ENCODE measurements at places on chromosomes 12 and 14.

GRCh38 chr12:51749206-51749985 lies 99.1 kb downstream of the FIGNL2 start:
- no peak for DNase-seq

- peak; percentile 61 for DNase-seq
These were observed 17.9 kb downstream of the DERA start for GRCh38 chr12:15928870-15929571.

DNA sequence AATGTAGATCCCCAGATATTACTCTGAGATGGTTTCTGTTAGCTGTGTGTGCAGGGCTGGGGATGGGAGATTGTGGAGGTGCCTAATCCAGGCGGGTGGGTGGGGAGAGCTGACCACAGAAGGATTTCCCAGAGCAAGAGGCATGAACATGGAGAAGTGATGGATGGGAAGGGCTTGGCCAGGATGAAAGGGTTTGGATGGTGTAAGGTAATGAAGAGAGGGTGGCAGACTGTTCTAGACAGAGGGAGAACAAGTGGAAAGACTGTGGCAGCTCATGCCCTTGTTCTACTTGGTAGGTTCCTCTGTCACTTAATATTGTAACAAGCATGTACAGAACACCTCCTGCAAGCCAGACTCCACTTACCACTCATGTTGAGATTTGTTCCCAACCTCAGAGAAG lies 187.8 kb downstream of the NPAS3 start:
- DNase-seq: no peak

GRCh38 chr12:28817524-28817923 lies 331.6 kb upstream of the FAR2 start:
- DNase-seq: no peak

GRCh38 chr12:119528241-119528640 lies 65.3 kb upstream of the TMEM233 start:
- no peak for DNase-seq

DNA sequence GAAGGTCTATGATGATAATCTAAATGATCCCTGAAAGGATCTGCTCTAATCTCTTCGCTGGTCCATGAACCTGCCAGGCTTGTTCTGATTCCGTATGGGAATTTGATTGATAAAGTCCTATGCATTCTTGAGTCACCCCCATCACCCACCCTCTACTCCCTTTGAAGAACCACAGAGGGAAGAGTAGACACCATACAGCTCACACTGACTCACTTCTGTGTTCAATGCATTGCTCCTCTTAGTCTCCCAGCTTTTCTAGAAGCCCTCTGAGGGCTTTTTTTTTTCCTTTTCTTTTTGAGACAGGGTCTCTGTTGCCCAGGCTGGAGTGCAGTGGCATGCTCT lies 18.5 kb upstream of the GPRC5A start:
- no peak for DNase-seq

DNA sequence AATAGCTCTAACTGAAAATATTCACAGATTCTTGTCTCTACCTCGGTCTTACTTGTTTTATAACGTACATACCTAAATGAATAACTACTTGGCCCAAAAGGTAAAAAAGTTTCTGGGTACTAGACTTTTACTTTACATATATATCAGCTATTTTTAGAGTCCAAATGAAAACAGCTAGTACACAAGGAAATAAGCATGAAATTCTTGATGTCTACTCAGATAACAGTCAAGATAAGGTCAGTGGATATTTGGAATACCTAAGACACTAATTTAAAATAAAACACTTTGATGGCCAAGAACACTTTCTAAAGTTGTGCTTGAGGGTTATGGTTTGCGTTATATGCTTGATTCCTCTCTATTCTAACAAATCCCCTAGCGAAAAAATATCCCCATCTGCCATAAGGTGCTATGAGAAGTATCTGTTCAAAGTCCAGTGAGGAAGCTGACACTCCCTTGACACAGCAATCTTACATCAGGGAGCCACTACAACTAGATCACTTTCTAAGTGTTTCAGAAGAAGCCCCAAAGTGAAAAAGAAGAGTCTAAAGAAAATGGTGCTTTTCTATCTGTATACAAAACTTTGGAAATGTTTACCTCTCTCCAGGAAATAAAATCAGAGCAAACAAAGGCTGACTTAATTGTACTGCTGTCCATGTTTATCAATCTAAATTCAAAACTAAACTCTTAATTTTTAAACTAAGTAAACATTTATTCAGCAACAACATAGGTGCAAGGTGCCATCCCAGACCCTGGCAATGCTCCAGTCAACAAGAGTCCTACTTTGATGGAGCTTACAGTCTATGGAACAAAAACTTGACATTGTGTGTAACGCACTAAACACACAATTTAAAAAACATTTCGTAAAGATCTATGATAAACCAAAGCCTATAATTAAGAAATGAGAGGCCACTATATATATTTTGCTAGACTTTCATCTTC lies 11.7 kb downstream of the PTPN21 start:
- DNase-seq: no peak

- no peak for DNase-seq
These were observed 46.2 kb downstream of the PAWR start for GRCh38 chr12:79644274-79645234.

DNA sequence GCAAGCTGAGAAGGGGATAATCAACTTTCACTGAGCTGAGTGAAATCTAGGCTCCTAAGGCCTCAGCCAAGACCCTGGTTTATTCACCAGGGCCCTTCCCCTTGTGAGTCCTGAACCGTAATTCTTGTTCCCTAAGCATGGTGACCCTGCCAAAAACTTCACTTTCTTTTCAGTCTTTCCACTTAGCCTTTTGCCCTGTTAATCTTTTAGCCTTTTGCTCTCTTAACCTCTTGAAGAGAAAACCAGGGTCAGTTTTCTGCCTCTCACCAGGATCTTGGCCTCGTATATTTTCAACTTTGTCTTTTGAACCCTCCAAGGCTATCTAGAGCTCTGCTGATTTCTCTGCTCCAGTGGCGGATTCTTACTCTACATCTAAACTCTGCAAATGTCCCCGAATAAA lies 191.0 kb downstream of the PELI2 start:
- no peak for DNase-seq

- no peak for DNase-seq
These were observed 318.5 kb downstream of the ALG10 start for GRCh38 chr12:34340534-34341361.

GRCh38 chr14:53871951-53872350 lies 84.7 kb downstream of the BMP4 start:
- DNase-seq: no peak

DNA sequence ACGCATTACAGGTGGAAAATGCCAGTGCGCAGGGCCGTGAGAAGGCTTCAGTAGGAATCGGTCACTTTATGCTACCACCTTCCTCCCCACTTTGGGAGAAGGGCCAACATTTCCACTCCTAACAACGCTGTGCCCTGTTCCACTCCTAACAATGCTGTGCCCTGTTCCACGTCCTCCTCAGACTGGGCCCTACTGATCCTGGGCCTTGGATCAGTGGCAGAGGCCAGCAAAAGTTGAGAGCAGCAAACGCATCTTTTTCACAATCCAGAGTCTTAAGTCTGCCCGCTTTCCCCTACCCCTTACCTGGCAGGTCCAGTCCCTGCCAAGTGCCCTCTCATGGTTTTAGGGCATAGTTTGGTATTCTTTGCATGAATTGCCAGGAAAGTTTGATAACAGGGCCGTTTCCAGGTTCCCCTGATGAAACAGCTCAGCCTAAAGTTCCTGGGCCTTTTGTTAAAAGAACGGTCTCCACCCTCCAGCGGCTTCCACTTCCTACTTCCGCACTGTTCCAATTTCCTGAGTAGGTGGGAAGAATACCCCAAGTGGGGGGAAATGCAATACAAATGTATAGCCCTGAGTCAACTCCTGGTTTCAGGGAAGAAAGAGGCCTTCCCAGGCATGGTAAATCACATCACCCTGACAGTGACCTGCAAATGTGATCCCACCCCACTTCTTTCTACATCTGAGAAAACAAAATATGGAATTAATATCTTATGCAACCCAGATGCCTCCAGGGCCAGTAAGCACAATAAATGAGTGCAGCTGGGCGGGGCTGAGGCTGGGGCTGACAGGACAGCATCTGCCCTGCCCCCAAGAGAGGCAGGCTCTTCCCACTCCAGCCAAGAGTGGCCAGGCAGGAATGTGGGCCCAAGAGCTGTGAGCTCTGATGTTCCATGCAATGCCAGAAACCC lies 15.0 kb downstream of the KCTD10 start:
- no peak for DNase-seq

GRCh38 chr12:101107032-101107763 lies 102.8 kb downstream of the SLC5A8 start:
- DNase-seq: no peak

GRCh38 chr12:9636150-9636850 lies 28.6 kb upstream of the KLRB1 start:
- no peak for DNase-seq

GRCh38 chr12:41465526-41465925 lies 277.4 kb downstream of the PDZRN4 start:
- DNase-seq: no peak

- DNase-seq: no peak
These were observed 9.8 kb downstream of the EPYC start for GRCh38 chr12:90995010-90995409.

DNA sequence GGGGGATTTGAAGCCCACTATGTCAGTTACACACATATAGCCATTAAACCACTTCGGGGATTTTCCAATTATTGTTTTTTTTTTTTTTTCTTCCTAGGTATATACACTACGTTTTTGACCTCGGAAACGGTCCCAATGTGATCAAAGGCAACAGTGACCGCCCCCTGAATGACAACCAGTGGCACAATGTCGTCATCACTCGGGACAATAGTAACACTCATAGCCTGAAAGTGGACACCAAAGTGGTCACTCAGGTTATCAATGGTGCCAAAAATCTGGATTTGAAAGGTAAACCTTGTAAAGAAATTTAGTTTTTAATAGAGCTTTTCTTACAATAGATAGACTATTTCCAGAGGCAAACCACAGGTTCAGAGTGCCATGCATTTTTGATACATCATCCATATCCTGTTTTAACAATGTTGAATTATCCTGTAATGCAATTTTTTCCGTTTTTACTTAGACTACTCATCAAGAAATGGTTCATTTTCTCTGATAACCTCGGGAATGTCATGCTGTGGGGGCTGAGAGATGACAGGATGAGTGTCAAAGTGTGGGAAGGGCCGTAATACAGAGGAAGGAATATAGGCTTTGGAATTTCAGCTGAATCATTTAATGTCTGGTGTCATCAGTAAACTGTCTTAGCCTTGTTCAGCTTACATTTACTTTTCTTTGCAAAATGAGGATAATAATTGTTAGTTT lies 797.1 kb downstream of the NRXN3 start:
- DNase-seq: no peak

DNA sequence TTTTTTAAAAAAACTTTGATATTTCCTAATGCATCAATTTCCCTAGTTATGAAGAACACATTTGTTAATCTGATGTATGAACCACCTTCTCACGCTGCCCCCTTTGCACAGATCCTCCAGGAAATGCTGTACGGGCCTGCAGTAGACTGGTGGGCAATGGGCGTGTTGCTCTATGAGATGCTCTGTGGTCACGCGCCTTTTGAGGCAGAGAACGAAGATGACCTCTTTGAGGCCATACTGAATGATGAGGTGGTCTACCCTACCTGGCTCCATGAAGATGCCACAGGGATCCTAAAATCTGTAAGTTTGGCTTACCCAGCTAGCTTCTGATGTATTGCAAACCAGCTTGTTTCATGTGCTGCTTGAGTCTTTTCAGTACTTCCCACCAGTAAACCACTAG lies 165.0 kb upstream of the HIF1A start:
- no peak for DNase-seq

DNA sequence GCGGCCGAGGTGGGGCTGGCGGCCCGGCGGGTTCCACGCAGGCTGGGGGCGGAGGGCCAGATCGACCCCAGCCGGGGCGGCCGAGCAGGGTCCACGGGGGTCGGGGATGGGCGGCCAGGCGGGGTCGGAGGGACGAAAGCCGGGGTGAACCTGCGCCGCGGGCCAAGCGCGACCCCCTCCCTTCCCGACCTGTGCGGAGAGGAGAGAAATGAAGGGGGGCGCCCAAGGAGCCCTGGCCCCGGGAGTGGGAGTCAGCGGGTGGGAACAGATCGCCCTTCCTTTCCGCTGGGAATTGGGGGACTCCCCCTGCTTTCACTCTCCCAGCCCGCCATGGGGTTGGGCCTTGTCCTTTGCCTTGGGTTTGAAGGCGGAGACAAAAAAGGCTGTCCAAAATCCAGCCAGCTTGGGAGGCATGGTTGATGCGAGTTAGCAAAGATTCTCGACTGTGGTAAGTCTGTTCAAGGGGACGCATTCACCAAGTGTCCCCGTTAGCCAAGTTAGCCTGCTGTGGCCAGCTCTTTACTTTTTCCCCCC lies 559 bp upstream of the CKAP4 start:
- peak; percentile 47 for DNase-seq

DNA sequence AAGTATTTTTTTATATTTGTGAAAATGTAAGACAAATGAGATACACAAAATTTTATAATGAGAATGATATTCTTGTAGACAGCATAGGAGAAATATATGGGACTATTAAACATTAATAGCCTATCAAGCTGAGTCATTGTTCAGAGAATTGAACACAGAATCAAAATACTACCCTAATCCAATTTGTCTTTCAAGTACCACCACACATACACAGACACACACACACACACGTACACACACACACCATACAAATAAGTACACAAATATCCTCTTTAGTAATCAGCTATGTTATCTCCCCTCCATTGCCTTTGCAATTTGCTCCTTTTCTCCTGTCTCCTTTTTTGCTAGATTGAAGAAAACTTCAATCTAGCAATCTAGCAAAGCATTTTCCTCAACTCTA lies 499.3 kb downstream of the FOXG1 start:
- no peak for DNase-seq

GRCh38 chr12:47068539-47068938 lies 10.9 kb upstream of the PCED1B start:
- DNase-seq: no peak

GRCh38 chr12:57549909-57550640 lies at the start of gene KIF5A:
Gene KIF5A (plus strand): TSS chr12:57550044. CDS start chr12:57550272, 228 bp downstream.
- peak; percentile 73 for DNase-seq

GRCh38 chr12:118840399-118840798 lies 140.9 kb upstream of the SRRM4 start:
- DNase-seq: no peak

- no peak for DNase-seq
These were observed 1021.7 kb downstream of the GALC start for GRCh38 chr14:86971292-86971691.

GRCh38 chr14:69663300-69663643 lies 51.9 kb downstream of the SUSD6 start:
- no peak for DNase-seq

DNA sequence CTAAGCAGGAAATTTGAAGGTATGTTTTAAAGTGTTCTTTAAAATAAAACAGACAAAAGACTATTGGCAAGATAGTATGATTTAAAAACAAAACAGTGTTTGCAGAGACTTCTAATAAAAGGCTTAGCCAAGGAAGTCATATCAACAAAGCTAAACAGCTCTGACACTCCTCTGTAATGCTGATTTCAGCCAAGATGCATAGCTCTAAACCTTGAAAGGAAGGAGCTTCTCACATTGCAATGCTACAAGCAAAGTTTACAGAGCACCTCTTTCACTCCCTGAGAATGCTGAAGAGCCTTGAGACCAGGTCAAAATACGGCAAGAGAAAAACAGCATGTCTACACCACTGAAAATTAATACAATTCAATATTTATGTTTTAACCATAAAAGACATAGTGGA lies 51.8 kb downstream of the PARP11 start:
- DNase-seq: no peak

Measured in SK-N-DZ (cell line).